ENCODE measurements at places on chromosomes 7 and 10.

DNA sequence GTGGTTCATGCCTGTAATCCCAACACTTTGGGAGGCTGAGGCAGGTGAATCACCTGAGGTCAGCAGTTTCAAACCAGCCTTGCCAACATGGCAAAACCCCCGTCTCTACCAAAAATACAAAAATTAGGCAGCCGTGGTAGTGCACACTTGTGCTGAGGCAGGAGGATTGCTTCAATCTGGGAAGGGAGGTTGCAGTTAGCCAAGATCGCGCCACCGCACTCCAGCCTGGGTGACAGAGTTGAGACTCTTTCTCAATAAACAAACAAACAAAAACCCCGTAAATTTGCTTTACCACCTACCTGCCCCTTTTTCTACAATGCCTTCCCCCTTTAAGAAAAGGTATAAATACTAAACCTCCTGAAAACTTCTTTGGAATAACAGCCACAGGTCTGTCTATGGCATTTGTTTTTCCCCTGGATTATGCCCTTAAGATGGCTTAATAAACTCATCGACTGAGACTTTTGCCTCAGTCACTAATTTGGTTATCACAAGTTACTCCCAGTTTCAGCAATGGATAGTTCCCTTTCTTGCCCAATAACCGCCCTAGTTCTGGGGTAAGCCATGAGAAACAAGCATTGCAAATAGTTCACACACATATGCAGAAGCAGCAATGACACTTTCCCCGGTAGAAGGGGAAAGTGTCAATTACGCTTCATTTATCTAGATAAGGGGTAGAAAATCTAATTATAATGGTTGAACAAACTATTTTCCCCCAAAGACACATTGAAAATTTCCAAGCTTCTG is 52.8 kb upstream of the SVIL start:
- DNase-seq = no peak

DNA sequence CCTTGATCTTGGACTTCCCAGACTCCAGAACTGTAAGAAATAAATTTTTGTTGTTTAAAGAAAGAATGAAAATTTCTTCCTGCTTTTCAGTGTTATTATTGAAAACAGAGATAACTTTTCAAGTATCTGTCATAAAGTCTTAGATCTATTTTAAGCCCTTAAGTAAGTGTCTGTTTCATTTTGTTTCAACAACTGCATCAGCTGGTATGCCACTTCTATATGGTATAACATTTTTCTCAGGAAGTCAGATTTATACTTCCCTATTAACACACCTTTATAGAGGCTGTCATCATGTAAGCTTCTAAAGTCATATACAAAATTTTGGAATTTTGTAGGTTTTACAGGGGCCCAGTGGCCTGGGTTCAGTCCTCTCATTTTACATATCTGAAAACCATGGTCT is 24.4 kb downstream of the RALA start:
- DNase-seq = no peak

- no peak for DNase-seq
Measured at GRCh38 chr10:13990946-13991345, 339.8 kb downstream of the FRMD4A start.

DNA sequence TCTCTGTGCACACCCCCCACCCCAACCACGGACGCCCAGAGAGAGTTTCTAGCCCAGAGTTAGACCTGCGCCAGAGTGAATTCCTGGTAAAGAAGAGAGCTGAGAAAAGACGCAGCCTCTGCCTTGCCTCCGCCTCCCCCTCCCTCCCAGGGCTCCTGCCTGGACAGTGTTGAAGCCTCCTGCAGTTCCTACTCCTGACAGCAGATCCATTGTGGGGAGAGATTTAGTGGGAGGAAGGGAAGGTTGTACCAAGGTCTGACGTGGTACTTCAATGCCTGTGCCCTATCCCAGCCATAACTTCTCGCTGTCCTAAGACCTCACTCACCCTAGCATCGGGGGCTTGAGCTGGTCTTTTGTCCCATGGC is 952 bp downstream of the SRRM3 start:
- DNase-seq = no peak

DNA sequence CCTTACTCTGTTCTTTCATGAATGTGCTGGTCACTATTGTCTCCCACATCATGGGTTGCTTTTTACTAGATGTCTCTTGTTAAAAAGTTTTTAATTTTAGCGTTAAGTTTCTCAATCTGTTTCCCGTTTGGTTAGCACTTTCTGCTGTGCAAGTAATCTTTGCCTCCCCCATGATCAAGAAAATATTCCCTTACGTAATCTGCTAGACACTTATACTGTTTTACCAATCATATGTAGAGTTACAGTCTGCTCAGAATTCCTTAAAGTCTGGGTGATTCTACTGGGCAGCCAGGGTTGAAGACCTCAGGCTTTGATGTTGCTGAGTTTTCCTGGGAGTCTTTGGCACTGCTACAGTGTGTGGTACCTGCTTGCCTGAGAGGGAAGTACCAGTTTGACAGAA is 38.2 kb upstream of the RPA3 start:
- no peak for DNase-seq

DNA sequence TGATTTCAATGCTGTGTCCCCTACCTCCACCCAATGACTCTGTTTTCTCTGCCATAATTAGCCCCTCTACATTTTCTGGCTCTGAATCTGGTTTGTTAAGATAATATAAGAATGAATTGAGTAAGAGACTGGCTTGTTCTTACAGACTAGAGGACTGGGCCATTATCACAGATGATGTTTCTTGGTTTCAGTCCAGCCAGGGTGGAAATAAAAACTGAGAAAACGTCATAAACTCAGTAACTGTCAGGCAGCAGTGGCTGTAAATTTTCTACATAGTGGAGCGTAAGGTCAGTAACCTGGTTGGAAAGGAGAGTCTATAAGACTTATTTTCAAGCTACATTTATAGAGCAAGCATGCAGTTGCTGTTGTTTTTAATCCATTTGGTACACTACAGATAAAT is 485.4 kb downstream of the HTR7 start:
- no peak for DNase-seq

GRCh38 chr7:117195361-117196029 is 127.4 kb downstream of the WNT2 start:
- no peak for DNase-seq

GRCh38 chr10:3469639-3470020 is 297.0 kb upstream of the PITRM1 start:
- DNase-seq = no peak

- DNase-seq = peak; percentile 49
Measured at GRCh38 chr7:70457883-70458680, 673.9 kb upstream of the GALNT17 start.

GRCh38 chr7:78924581-78924980 is 528.9 kb downstream of the MAGI2 start:
- DNase-seq = no peak

DNA sequence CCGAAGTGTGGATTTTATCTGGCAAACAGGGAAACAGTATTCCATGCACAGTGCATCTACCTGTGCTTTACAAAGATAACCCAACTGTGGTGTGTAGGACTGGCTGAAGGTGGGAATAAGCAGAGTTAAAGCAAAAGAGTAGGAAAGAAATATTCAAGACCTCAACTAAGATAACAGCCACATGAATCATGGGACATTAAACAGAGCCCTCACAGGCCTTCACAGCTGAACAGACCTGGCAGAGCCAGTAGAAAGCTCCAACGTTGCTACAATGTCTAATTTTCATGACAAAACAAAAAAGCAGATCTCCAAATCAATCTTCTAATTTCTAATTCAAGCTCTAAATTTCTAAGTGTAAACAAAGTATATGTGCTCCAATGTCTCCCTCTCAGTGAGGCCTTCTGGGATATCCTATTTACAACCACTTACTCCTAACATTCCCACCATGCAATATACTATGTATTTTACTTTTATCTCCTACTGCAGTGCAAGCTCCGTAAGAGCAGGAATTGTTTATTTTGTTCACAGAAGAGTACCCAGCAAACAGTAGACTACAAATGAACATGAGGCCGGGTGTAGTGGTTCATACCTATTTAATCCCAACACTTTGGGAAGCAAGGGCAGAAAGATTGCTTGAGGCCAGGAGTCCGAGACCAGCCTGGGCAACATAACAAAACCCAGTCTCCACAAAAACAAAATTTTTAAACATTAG is 63.5 kb downstream of the UBE2H start:
- no peak for DNase-seq

DNA sequence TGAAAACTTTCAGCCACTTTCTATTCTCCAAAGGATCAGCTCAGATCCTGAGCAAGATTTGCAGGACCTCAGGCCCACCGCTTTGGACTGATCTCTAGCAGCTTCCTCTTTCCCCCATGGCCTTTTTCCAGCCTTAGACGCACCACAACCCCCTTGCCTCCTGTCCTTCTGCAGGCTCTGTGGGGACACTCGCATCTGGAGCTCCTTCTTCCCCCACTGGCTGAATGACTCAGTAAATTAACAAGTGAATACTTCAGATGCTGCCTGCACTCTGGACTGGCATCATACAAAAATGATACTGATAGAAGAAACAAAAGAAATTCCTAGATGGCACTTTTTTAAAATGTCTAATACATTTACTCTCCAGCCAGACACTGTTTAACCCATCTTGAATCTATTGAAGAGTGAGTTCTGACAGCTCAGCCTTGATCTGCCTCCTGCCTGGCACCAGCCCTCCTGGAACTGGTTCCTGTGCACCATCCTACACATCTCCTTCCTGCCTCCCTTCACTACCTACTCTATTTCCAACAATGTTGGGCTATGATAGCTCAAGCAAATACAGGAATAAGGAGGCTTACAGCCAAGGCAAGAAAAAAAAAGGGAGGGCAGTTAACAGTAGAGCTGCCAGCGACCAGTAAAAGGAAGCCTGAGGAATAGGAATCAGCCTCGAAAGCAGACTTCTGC is 3.3 kb downstream of the FRMPD2 start:
- DNase-seq = no peak

GRCh38 chr10:72826346-72826745 is 67.2 kb upstream of the OIT3 start:
- no peak for DNase-seq

DNA sequence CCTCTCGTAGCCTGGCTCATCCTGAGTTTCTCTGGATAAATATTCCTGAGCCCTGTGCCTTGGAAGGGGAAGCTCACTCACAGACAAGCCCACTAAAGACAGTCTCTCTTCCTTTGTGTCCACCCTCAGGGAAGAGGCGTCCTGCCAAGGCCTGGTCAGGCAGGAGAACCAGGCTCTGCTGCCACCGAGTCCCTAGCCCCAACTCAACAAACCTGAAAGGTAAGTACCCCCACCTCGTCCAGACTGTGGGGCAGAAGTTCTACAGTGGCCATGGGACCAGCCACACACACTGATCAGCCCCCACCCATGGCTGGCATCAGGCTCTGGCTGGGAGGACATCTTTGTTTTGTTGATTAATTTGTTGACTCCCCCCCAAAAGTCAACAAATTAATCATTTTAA is 2.8 kb downstream of the GPR15LG start:
- no peak for DNase-seq

GRCh38 chr10:77819210-77820112 is 107.1 kb downstream of the DLG5 start:
- no peak for DNase-seq

- no peak for DNase-seq
Measured at GRCh38 chr7:42283553-42283952, 46.5 kb upstream of the GLI3 start.

DNA sequence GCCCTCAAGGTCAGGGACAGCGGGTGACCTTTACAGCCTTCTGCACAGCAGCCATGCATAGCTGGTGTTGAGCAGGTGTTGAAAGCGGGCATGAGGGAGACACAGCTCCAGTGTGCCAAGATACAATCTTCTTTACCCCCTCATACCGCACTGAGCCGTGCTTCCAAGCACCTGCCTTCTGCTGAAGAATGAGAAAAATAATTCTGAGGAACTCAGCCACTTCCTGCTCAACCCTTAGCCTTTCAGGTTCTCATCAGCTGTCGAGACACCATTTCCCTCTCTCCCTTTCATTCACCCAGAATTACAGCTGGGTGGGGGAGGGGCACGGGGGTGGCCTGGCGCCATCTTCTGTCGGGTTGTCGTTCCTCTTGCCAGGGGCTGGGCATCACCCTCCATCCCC is 58.6 kb downstream of the COL13A1 start:
- DNase-seq = peak; percentile 71

- DNase-seq = no peak
Measured at GRCh38 chr7:24910551-24911212, 69.3 kb downstream of the OSBPL3 start.

DNA sequence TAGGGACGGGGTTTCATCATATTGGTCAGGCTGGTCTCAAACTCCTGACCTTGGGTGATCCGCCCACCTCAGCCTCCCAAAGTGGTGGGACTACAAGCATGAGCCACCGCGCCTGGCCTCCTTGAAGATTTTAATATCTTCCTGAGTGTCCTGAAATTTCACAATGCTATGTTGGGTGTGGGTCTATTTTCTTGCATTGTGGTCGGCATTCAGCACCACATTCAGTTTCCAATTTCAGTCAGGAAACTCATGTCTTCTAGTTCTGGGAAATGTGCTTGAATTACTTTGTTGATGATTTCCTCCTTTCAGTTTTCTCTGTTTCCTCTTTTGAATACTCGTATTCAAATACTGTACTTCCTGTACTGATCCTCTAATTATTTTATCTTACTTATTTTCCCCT is 49.3 kb upstream of the IL6 start:
- no peak for DNase-seq
